Mucosa of descending colon (tissue), 3 donors: ENCODE measurements at places on chromosomes 6 and 20.

GRCh38 chr6:27130668-27131428 is 116.7 kb upstream of the PRSS16 start:
- DNase-seq = no peak

DNA sequence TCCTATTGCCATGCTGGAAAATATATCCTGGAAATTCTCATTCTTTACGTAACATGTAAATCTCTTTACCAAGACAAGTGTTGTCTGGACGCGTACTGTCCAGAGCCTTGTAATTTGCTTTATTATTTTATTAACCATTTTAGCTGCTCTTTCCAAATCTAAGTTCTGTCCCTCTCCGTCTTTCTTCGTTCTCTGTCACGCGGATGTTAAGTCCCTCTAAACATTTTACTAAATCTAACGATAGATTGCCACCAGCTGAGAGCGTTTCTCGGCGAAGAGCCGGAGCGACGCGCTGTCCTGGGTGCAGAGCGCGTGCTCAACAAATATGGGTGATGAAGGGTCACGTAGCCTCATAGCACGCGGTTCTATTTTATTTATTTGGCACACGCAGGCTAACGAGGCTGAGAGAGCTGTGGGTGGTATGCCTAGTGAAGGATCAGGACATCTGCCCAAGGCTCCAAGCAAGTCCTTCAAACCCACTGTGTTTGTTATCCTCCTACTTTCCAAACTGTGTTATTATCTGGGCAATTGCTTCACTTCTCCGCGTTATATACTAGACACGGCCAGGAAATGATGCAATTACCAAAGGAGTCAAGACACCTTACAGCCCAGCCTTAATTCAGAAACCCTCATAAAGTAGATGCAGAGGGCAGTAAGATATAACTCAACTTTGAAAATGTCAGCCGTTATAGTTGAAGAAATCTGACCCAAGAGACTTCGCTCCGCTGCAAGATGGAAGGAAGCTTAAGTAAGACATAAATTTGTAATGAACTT is 10.0 kb upstream of the NCOA7 start:
- DNase-seq = peak; percentile 65

- no peak for DNase-seq
Measured at GRCh38 chr20:7985916-7986315, 33.6 kb downstream of the TMX4 start.

GRCh38 chr6:80921861-80922460 is 815.5 kb downstream of the BCKDHB start:
- DNase-seq = no peak

- no peak for DNase-seq
Measured at GRCh38 chr20:11432407-11432806, 485.3 kb upstream of the BTBD3 start.

DNA sequence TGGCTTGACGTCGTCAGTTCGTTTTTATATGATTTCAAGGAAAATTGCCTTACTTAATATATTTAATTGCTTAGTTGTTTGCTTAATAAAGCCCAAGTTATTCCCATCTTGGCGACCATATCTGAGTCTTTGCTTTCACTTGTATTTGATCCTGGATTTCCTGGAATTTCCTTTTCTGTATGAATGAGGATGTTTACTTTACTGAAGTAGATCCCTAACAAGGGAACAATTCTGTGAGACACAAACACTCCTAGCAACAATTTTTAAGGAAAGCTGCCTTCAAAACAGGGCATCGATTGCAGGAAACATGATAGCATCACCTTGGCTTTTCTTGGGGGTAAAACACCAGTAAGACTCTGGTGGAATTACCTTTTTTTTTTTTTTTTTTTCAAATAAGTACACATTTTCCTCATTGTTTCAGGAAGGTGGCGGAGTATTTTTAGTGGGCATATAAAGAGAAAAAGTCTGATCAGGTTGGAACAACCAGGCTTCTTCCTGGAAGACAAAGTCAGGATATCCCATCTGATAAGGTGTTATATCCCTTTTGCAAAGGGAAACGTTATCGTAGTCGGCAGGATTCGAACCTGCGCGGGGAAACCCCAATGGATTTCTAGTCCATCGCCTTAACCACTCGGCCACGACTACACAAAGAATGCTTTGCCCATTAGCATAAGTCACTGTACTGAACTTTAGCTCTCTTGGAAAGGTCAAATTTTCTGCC is 68.5 kb upstream of the ZNF184 start:
- DNase-seq = no peak

DNA sequence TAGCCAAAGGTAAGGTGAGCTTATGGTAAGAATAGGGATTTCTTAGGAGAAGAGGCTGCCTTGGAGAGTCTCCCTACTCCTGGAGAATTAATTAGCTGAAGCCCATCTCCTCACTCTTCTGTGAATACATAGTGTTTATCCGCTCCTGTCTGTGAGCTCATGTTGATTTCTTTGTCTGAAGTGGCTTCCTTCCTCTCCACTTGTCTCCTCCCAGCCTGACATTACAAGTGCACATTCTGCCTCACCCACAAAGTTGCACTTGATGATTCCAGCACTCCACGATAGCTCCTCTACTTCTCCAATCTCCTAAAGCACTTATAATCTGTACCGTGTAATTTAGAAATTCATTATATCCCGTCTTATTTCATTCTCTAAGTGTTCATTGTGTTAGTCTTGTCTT is 287.2 kb downstream of the QKI start:
- no peak for DNase-seq

DNA sequence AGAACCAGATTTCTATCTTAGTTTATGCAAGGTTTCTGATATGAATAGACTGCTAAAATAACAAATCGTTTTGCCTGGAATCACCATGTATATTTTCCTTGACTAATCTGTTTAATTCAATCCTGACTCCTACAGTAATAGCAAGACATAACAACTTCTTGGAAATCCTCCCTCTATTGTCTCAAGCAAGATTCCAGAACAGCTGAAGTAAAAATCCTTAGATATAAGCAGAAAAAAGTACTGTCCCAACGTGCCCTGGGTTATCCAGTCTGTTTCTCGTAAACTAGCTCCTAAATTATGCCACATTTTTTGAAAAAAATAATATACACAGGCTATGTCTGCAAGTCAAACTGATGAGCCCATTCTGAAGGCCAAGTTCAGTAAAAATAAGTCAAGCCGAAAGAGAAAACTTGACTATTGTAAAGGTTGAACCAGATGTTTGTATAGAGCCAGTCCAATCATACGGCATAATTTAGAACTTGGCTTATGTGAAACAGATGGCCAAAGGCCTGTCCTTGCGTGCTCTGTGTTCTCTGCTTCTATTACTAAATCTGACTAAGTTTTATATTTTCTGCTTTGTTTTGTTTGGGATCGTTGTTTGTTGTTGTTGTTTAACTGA is 341.6 kb upstream of the NRSN1 start:
- DNase-seq = no peak

DNA sequence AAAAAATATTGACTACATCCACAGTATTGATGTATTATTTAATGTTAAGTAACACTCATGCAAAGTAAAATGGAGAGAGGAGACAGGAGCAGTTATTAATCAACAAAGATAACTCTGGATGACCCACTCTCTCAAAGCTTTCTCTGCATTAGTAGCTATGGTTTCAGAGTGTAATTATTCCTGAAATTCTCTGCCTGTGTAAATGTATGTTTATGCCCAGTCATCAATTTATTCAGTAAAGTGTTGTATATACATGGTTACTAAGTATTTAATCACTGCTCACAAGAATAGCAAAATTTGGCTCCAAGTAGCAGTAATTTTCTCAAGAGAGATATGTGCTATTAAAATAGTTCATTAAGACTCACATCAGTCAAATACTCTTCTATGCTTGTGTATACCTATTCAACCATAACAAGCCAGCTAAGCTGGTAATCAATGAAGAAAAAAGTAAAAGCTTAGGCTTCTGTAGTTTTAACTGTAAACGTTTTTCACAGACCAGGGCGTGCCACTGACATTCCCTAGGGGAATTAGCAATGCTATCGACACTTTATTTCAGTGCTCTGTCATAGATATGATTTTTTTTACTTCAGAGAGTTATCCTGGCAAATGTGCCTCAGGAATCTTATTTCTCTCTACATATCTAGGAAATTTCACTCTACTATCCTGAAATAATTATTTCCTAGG is 54.0 kb upstream of the RAB32 start:
- no peak for DNase-seq

- DNase-seq = no peak
Measured at GRCh38 chr20:58469616-58470015, 45.6 kb downstream of the APCDD1L start.

GRCh38 chr20:50580016-50580747 is 70.0 kb downstream of the PTPN1 start:
- peak; percentile 78 for DNase-seq

- DNase-seq = no peak
Measured at GRCh38 chr20:52364405-52364804, 172.8 kb upstream of the ZFP64 start.

DNA sequence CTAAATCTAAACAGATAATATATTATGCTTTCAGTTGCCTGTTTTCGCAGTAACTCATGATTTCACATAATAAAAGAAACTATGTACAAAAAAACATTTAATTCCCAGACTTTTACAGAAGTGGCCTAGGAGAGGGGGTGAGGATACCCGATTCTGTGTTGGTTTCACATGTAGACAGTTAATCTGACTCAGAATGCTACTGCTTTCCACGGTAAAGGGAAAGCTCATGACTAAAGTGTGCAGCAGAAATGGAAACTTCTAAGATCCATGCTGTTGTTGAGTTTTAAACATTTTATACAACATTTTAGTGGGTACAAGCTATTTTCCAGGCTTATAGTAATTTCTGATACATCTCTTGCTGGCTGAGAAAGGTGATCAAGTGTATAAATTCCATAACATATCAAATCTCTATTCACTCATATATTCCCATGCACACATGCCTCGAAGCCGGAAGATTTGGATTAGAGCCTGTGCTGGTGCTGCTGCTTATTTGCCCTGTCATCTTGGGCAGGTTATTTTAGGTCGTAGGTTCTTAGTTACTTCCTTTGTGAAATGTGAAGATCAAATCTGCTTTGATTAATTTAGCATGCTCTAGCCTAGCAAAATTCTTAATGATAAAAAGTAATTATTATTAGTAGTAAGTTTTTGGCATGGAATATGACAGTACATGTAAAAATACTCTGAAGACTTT is 896.7 kb upstream of the MAP3K7 start:
- no peak for DNase-seq

DNA sequence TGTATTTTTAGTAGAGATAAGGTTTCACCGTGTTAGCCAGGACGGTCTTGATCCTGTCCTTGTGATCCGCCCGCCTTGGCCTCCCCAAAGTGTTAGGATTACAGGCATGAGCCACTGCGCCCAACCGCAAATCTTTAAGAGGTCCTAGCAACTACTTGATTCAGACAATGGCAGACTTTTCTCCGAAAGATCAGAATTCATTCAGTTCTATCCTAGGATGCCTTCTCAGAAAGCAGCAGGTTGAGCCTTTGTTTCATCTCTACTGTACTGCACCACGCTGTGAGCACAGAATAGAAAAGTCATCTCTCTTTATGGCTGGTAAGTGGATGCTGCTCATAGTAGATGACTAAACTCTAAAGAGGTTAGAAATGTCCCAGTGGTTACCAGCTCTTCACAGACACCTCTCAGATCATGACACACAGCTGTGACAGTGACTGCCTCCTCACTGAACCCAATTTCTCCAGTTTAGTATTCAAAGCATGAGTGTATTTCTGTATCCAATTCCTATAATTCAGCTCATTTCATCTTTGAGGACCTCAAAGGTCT is 6.0 kb upstream of the HSF2 start:
- DNase-seq = no peak

- DNase-seq = peak; percentile 29
Measured at GRCh38 chr6:107490566-107491137, 735 bp downstream of the SOBP start.

- no peak for DNase-seq
Measured at GRCh38 chr6:101003075-101003474, 121.9 kb upstream of the ASCC3 start.

- peak; percentile 41 for DNase-seq
Measured at GRCh38 chr6:7467007-7467897, 74.2 kb upstream of the DSP start.

DNA sequence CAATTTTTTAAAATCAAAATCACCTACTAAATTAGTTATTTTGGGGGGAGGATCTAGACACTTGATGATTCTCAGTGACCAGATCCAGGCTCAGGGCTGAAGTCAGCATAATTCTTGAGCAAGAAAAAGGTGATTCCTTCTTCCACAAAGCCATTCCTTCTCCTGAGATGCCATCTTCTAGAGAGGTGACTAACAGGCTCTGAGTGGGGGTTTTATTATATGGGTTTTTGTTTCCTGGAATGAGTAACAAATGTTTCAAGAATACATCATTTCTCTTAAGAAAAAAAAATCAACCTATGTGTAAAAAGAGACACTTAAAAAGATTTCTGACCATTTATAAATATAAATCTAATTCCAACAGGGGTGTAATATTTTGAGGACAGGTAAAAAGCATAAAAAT is 154.3 kb downstream of the NFATC2 start:
- DNase-seq = no peak

- DNase-seq = no peak
Measured at GRCh38 chr20:37234254-37234581, 27.4 kb downstream of the GHRH start.

GRCh38 chr6:44672841-44673240 is 285.3 kb downstream of the CDC5L start:
- no peak for DNase-seq

DNA sequence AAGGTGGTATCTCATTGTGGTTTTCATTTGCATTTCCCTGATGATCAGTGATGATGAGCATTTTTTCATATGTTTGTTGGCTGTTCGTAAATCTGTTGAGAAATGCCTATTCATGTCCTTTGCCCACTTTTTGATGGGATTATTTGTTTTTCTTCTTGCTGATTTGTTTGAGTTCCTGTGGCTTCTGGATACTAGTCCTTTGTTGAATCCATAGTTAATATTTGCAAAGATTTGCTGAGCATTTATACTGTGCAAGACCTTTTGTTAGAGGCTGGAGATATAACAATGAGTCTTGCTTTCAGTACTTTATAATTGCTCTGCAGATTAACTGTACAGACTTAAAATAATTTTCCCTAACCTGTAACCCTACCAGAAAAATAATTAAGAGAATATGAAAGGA is 35.6 kb downstream of the PDE7B start:
- DNase-seq = no peak

GRCh38 chr6:170514908-170515307 is 38.2 kb downstream of the PSMB1 start:
- no peak for DNase-seq

DNA sequence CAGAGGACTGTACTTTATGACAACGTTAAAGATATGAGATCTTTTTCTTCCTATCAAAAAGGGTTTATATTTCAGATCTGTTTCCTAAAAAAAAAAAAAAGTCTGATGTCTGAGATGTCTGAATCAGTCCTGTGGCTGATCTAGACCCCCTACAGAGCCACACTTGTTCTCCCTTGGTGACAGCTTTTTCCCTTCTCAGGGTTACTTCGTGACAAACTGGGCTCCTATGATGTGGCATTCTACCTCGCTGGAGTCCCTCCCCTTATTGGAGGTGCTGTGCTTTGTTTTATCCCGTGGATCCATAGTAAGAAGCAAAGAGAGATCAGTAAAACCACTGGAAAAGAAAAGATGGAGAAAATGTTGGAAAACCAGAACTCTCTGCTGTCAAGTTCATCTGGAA is 134.5 kb downstream of the SLC16A10 start:
- DNase-seq = no peak
